Spinal cord (tissue), 10 donors: ENCODE measurements at places on chromosomes 5 and 9.

DNA sequence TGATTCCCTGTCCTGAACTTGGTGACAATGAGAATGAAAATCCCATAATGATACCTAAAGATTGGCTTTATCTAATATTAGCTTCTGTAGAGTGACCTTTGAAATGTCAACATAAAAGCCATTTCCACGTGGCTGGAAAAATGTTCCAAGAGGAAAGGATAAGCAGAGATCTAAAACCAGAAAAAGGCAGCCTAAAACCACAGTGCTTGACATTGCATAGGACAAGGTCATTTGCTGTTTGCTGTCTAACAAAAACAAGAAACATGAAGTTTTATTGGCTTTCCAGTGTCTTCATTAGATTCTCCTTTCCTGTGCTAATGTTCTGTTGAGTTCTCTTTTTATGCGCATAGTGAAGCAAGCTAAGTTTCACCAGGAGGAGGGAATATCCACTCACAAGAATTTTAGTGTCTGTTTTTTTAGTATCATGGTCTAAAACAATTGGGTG is 44.6 kb downstream of the CPEB4 start:
- no peak for DNase-seq

DNA sequence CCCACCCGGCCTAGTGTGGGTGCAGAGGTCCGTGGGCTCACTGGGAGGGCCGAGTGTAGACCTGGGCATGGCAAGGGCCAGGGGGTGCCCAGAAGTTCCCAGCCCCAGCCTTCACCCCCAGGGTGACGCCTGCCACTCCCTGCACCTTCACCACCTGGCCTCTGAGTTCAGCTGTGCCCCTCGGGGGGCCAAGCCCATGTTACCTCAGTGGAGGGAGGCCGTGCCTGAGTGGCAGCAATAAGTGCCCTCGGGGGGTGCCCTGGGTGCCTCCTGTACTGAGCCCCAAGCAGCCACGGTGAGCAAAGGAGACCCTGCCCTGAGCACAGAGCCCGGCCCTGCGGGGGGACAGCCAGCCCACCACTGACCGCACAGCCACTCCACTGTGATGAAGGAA is 10.3 kb upstream of the FCN2 start:
- no peak for DNase-seq

DNA sequence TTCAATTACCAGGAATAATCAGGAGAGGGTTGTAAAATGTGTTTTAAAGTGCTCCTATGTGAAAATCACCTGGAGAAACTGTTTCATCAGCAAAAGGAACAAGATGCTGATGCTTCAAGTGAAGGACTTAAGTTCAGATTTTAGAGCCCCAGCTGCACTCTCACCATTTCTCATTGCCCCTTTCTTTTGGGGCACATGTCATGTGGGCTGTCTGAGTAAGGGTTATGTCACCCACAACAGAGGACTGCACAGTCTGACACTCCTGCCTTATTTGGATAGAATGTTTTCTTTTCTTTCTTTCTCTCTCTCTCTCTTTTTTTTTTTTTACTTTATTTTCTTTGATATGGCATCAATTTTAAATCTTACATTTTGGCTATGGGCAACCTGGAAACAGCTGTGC is 204.1 kb upstream of the EFNA5 start:
- DNase-seq: no peak

DNA sequence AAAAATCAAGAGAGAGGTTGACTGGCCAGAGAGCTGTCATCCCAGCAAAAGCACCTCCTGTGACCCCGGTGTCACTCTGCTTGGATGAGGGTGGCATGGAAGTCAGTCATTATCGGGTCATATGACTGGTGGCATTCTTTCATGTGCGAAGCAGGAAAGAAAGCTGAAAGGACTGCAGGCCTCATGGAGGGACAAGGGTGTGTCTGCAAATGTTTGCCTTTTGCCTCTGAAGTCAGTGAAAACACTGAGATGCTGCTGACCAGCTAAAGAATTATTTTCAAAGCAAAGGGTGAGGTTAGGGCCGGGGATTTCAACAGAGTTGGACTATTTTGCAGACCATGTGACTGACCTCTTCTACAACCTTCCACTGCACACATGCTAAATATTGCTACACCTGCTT is 298.3 kb downstream of the CSNK1G3 start:
- no peak for DNase-seq
